ENCODE measurements at places on chromosomes 1 and 21. TPM values are rescaled to one million over a fixed set of nuclear protein-coding genes. Genes with fewer than 3 reads are reported as not detected.

The LCE6A gene
- not detected for total RNA-seq

The TMPRSS15 gene
- not detected for total RNA-seq

The FCRL6 gene
- 0.24 TPM for total RNA-seq

The TTC22 gene
- 0.43 TPM for total RNA-seq

The ELF3 gene
- not detected for total RNA-seq

The LCE1A gene
- not detected for total RNA-seq

GRCh38 chr1:117606649-117607430, 992 bp downstream of the TENT5C start:
- DNase-seq: no peak

DNA sequence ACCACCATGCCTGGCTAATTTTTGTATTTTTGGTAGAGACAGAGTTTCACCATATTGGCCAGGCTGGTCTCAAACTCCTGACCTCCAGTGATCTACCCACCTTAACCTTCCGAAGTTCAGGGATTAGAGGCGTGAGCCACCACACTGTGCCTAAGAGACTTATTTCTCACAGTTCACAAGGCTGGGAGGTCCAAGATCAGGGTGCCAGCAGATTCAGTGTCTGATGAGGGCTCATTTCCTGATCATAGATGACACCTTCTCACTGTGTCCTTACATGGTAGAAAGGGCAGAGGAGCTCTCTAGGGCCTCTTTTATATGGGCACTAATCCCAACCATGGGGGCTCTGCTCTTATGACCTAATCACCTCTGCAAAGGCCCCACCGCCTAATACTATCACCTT, 58.8 kb downstream of the ARHGEF10L start:
- DNase-seq: no peak

- no peak for DNase-seq
Measured at GRCh38 chr1:14222086-14222485, 376.4 kb upstream of the KAZN start.

DNA sequence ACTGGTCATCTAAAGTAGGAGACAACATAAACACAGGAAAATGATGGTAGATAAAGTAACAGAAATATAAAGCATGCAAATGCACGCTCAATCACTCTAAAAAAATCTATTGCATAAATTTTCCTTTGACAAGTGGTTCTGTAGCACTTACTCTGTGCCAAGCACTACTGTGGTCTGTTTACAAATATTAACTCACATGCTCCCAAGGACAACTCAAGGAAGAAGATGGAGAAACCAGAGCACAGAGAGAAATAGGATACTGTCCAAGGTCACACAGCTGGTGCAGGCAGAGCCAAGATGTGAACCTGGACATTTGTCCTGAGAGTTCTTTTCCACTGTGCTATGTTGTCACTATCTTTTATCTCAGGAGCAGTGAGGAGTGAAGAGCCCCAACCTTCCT, 105.2 kb downstream of the PAPPA2 start:
- no peak for DNase-seq

GRCh38 chr1:61687901-61688300, 37.0 kb downstream of the TM2D1 start:
- DNase-seq: no peak

DNA sequence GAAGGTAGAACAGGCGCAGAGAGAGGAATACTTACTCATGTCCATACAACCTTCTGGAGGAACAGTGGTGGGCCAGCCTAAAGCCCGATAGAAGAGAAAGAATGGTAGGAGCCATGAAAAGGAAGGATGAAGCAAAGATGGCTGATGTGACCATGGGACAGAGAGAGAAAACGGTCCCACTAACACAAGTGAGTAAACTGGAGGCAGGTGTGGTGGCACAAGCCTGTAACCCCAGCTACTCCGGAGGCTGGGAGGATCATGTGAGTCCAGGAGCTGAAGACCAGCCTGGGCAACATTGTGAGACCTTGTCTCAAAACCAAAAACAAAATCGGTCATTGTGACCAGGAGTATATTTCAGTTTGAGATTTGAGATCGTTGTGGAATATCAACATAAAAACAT, 49.4 kb downstream of the C1orf198 start:
- DNase-seq: peak; percentile 46

DNA sequence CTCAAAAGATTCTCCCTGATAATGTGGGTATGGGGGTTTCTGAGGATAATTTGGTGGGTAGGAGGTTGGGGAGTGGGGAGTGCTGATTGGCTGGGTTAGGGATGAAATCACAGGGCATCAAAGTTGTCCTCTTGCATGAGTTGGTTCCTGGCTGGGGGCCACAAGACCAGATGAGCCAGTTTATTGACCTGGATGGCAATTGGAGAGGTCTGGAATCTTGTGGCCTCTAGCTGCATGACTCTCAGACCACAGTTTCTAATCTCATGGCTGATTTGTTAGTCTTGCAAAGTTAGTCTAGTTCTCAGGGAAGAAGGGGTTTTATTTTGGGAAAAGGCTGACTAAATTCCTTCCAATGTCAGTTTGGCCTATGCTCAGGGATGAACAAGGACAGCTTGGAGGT, 3.3 kb upstream of the GBP1 start:
- no peak for DNase-seq

GRCh38 chr1:159428536-159428935, 3.5 kb upstream of the OR10J4 start:
- DNase-seq: no peak

- no peak for DNase-seq
Measured at GRCh38 chr1:3547055-3548005, 64.0 kb downstream of the MEGF6 start.

DNA sequence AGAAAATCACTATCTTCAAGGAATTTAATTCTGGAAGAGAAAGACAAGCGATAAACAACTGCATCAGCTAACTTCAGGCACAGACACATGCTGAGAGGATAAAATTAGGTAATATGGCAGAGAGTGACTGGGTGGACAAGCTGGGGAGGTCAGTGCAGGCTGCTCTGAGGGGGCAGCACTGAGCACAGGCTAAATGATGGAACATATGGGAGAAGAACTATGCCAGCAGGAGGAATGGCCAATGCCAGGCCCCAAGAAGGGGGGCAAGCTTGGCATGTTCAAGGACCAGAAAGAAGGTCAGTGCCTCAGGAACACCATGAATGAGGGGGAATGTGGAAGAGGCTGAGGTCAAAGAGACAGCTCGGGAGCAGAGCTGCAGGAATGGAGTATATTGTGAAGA, 190.7 kb upstream of the MAP1LC3C start:
- no peak for DNase-seq

GRCh38 chr21:14943616-14944015, 121.2 kb downstream of the NRIP1 start:
- no peak for DNase-seq

DNA sequence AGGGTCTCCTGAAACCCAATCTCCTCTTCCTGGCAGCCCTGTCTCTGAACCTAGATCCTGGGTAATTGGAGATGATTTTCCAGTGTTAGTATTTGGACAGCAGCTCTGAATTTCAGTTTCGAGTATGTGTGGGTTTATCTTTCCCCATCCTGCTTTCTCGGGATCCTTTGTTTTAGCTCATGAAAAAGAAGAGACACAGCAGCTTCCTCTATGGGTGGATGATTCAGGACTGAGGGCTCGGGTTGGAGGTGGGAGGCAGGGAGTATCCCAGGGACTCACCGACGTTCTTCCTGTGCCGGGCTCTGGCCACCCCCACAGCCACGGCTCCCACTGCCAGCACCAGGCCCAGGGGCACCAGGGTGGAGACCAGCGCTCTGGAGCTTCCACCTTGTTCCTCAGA, 10.4 kb upstream of the FCMR start:
- no peak for DNase-seq

DNA sequence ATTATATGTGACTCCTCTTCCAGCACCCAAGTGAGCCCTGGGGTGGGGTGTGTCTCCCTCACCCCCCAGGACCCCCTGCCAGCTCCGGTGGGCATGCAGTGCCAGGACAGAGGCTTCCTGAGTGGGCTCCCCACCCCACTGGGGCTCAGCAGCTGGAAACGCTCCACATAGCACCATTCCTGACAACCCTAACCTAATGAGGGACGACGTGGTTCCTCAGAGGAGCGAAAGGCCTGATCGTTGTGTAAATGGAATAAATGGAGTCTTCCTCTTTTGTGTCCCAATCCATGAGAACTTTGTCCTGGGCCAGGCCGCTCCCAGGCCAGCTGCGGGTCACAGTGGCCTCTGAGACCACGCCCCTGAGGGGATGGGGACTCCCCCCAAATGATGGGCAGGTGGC, 1.8 kb upstream of the TSPEAR start:
- no peak for DNase-seq

DNA sequence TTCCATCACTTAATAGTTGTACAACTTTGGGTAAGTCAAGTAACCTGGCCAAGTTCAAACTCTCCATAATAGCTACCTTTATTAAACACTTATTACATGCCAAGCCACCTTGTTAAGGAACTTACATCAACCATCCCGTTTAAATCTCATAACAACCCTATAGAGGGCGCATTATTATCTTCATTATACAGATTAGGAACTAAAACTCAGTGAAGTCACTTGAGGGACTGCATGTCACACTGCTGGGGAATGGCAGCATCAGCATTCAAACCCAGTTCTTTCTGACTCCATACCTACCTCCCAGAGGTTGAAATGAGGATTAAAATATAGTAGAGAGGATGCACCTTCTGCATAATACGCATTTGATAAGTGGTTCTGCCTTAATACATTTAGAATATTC, 47.1 kb upstream of the PLA2G2C start:
- no peak for DNase-seq

DNA sequence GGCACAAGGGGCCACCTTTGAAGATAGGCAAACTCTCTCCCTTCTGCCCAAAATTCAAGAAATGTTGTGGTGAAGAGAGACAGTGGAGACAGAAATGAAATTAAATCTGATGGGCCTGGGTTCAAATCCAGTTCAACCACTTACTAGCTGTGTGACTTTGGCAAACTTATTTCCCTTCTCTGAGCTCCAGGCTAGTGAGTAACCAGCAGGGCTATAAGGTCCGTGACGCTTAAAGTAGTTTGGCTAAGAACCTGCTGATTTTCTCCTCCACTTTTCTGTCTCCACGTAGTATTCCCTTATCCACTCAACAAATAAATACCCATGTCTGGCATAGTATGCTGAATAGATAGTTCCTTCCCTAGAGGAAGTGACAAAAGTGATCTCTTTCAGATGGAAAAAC, 1.9 kb downstream of the SLC2A1 start:
- no peak for DNase-seq

DNA sequence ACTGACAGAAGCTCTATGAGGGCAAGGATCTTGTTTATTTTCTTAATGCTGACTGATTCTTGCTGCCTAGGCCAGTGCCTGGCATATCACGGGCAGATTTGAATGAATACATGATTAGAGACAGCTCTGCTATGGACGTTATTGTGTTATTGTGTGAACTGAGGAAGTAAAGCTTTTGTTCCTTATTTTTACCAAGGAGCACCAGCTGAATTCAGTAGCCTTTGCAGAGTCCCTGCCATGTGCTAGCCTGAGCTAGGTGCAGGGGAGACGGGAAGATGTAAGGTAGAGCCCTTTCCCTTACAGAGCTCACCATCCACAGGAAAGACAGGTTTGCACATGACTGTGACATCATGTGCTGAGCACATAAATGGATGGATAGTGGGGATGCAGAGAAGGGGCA, 36.0 kb upstream of the SCMH1 start:
- DNase-seq: no peak

DNA sequence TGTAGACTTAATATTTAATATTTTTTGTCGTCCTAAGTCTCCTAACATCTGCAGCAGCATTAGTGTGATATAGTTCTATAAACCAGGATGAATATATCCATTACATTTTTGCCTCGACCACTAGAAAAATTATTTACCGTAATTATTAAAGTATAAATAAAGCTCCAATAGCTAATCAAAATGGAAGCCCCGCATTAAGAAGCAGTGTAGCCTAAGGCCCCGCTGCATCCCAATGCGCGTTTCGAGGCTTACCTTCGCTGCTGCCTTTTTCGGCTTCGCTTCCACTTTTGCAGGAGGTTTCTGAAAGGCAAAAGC, 891 bp downstream of the HMGN1 start:
- DNase-seq: no peak

DNA sequence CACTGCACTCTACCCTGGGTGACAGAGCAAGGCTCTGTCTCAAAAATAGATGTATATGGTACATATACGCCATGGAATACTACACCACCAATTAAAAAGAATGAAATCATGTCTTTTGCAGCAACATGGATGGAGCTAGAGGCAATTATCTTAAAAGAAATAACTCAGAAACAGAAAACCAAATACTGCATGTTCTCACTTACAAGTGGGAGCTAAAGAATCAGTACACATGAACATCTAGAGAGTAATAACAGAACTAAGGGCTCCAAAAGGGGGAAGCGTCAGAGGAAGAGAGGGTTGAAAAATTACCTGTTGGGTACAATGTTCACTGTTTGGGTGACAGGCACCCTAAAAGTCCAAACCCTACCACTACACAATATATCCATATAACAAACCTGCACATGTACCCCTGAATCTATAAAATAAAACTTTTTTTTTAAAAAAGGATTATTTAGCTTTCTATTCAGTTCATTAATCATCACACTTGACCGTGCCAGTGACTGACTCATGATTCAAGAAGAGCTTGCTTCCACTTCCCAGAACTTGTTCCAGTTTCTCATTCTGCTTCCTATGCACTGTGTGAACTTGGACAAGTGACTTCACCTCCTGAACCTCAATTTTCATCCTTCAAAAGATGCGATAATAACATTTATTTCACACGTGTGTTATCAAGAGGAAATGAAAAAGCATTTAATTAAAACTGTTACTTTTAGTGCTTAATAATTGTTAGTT, 109.6 kb downstream of the PLPP3 start:
- DNase-seq: no peak

DNA sequence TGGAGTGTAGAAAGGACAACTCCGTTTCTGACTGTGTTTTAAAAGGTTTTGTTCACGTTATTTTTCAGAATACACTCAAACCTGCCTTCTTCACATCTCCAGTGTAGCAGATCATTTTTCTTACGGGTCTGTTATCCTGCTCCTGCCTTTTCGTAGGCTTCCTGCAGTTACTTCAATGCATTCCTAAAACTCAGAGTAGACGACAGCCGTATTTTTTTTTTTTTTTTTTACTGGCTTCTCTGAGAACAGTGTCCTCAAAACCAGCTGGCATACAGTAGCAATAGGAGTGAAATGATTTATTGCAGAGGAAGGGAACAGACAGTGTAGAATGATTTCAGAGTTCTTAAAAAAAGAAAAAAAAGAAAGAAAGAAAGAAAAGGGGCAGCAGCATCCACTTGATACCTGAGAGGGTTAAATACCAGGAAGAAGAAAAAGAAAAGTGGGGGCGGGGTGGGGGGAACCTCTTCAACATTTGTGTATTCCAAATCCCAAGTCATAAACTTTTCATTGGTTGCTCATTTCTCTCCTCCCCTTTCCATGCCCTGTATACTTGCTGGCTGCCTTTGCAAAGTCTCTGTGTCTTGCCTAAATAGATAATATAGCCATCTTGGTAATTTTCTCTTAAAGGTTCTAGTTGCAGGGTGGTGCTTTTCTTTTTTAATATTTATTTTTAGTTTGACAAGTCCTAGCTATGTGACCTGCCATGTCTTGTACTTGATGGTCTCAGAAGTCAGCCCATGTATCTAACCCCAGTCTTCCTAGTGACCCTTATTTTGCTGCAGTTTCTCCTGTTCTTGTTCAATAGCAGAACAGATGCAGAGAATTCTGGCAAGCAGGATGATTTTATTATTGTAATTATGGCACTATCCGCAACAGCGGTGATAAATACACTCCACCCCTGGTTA, 2.8 kb downstream of the TGFB2 start:
- no peak for DNase-seq

- peak; percentile 81 for DNase-seq
Measured at GRCh38 chr1:241998412-241998921, 431 bp downstream of the MAP1LC3C start.
